Progenitor cell of endocrine pancreas (in vitro differentiated cells): ENCODE measurements at places on chromosomes 2 and 18.

DNA sequence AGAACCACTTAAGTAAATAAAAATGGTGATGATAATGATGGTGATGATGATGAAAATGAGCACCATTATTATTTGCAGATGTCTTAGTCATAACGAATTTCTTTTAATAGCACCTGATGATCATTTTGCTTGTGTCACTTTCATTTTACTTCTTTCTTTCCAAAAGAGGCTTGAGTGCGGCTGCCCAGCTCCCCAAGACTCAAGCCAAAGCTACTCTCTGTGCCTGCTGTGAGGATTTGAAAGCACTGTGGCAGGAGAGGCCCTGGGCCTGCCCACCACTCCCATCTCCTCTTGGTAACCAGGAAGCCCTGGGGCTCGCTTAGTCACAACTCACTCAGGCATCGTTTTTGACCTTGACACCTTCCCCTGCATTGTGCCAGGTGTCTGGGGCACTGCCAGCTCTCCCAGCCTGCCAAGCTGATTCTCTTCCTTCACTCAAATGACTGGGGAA lies 41.2 kb downstream of the RPL37A start:
- no peak for DNase-seq

GRCh38 chr18:55220523-55220922 lies 261.3 kb upstream of the CCDC68 start:
- no peak for DNase-seq

GRCh38 chr18:45666006-45666405 lies 50.7 kb downstream of the SLC14A2 start:
- no peak for DNase-seq

DNA sequence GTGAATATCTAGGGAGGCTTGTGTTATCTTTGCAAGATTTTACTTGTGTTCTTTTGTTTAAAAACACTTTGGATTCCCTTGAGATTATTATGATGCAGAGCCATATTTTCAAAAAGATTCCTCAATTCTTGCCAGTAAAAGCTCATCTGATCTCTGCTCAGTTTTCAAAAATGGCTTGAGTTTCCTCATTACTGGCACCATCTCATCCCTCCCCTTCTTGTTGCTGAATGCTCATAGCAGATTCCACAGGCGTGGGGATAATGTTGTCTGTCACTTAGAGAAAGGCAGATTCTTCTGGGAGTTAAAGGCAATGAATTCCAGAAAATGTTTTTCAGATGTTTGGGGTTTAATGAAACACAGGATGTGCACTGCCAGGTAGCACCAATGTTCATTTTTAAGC lies 170.4 kb upstream of the TANK start:
- DNase-seq = no peak

GRCh38 chr2:223941579-223942277 lies 3.4 kb downstream of the WDFY1 start:
- no peak for DNase-seq

DNA sequence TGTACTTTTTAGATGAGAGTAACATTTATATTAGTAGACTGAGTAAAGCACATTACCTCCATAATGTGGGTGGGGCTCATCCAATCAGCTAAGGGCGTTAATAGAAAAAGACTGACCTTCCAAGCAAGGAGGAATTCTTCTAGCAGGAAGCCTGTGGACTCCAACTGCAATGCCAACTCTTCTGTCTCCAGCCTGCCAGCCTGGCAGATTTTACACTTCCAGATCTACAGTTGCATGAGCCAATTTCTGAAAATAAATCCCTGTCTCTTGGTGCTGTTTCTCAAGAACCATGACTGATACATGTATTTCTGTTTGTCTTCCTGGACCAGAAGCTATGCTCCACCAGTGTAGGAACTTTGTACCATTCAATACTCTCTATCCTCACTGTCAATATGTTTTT lies 69.0 kb upstream of the LMAN1 start:
- no peak for DNase-seq

DNA sequence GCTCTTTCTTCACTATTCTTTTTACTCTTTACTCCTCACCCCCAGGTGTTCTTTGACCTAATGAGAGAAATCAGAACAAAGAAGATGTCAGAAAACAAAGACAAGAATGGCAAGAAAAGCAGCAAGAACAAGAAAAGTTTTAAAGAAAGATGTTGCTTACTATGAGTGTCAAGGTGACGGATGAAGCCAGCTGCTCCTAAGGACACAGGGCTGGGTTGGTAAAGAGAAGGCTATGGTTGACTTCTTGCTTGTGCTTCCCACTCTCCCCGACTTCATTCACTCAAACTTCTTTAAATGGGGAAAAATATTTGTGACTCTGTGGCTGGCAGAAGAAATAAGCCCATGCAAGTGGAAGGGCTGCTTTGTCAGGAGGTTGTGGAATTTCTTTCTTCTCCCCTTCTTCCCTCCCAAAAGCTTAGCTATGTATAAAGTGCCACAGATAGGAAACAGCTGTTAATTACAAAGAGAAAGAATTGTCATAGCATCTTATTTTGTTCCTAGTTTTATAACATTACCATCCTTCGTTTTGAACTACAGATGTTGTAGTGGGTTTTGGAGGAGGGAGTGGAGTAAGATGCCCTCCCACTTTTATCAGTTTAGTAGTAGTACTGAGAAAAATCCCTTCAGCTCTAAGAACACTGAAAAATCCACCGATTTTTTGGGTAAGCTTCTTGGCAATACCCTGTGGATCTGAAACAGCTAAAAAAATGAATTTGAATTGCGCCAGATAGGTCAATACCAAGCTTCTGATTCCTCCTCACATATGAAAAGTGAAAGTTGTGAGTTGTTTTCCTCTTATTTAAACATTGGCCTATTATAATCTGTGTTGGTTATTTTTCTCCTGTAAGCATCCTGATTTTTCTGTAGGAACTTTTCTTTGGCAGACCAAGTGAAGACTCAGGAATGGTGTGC lies 40.7 kb downstream of the RALB start:
- no peak for DNase-seq

DNA sequence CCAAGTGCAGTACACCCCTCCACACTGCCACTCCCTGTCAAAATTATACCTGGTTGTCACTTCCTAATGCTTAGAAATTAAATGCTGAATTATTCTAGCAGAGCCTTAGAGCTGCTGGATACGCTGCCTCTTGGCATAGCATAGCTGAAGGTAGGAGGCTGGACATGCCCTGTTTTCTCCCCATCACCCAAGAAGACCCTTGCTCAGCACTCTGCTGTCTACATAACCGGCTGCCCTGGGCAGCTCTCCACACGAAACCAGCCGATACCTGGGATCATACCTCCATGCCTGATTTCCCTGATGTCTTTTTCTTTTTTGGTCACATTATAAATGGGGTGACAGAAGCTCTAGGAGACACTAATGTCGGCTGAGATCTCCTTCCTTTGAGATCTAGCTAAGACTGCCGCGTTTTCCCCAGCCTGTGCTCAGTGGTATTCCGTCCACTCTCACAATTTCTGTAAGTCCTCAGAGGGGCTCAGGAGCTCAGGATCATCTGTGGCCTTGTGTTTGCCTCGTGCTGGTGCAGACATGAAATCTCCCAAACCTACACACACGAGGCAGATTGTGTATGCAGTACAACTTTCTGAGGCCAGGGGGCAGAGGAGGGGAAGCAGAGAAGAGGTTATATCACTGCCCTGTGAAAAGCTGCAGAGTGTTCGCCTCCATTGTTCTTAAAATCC lies 13.5 kb upstream of the ZAP70 start:
- peak; percentile 46 for DNase-seq

- no peak for DNase-seq
Measured at GRCh38 chr2:128301501-128301966, 17.1 kb downstream of the HS6ST1 start.

DNA sequence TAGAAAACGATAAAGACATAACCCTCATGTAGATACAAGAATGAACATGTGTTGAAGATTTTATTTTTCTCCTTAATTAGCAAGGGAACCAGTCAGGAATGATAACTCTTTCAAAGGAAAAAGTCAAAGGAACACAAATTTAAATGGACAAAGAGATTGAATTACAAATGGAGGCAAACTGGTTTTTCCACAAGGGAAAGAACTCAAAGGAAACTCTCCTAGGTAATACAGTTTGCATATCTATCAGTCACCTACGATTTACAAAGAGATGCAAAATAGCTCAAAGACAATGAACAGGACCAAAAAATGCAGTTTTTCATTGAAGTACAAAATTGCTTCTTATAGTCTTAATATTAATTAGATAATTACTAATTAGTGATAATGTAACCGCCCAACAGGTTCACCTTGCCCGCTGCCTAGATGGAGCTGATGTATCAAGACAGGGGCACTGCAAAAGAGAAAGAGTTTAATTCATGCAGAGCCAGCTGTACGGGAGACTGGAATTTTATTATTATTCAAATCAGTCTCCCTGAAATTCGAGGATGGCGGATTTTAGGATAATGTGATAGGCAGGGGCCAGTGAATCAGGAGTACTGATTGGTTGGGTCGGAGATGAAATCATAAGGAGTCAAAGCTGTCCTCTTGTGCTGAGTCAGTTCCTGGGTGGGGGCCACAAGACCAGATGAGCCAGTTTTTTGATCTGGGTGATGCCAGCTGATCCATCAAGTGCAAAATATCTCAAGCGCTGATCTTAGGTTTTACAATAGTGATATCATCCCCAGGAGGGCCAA lies 151.0 kb downstream of the TMEM17 start:
- no peak for DNase-seq

DNA sequence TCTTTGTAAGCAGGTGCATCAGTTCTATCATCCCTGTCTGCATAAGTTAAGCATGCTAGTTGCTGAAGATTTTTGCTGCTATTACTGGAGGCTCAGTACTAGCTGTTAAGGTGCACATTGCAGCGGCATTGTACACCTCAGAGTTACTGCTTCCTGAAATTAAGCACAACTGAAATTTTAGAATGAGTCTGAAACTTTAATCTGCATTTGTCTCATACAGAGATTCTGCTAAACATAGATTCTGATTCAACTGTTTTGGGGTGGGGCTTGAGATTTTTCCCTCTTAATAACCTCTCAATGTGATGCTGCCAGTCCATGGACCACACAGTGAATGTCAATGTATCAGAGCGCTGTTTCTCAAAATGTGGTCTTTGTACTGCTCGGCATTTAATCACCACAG lies 585.7 kb upstream of the GCFC2 start:
- DNase-seq = no peak

- DNase-seq = no peak
Measured at GRCh38 chr2:204258890-204259289, 286.4 kb upstream of the PARD3B start.

GRCh38 chr2:13696601-13697000 lies 935.9 kb upstream of the LRATD1 start:
- DNase-seq = no peak

DNA sequence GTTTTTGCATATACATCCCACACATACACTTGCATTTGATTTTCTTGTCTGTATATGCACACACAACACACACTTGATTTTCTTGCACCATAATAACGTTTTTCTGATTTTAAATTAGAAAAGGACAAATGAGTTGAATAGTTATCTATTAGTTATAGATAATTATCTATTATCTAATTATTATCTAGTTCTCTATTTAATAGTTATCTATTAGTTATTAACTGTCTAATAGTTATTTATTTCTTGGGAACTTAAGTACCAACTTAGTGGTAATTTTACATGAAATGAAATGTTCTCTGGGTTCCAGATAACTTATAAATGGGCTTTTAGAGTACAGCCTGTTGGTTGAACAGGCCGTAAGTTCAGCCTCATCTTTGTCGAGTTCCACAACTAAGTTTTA lies 23.0 kb downstream of the INPP4A start:
- no peak for DNase-seq

DNA sequence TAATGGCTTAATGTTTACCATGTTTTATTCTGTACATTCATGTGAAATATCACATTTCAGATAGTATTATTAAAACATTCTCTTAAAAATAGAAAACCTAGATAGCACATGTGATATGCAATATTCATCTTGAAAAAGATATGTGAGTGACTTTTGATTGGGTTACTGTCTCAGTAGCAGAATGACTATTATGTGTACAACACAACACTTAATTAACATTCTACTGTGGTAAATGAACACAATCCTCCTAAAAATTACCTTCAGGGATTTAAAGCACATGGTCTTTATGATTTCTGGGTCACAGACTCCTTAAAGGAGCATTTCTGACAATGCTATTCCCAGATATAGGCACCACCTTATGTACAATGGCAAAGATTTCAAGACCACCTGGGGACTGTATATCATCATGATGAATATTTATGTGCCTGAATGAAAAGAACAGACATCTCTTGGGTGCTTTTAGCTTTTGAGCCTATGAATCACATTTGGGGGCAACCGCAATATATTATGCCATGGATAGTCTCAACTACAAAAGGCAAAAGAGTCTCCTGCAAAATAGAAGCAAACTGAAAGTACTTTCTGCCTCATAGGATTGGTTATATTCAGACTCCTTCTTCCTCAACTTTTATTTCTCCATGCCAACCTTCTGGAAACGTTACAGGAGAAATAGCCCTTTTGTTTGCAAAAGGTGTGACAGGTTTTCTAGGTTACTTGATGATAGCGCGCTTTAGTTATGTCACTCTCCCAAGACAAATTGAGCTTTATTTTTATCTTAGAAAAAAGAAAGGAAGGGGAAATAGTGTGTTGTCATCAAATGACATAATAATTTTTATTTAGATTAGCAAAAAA lies 259.0 kb downstream of the CALCRL start:
- no peak for DNase-seq

- DNase-seq = no peak
Measured at GRCh38 chr2:171478345-171478744, 43.9 kb upstream of the CYBRD1 start.

- DNase-seq = peak; percentile 50
Measured at GRCh38 chr2:71545572-71546274, 92.4 kb downstream of the DYSF start.

GRCh38 chr2:24840164-24840869 lies 47.1 kb downstream of the CENPO start:
- DNase-seq = no peak

DNA sequence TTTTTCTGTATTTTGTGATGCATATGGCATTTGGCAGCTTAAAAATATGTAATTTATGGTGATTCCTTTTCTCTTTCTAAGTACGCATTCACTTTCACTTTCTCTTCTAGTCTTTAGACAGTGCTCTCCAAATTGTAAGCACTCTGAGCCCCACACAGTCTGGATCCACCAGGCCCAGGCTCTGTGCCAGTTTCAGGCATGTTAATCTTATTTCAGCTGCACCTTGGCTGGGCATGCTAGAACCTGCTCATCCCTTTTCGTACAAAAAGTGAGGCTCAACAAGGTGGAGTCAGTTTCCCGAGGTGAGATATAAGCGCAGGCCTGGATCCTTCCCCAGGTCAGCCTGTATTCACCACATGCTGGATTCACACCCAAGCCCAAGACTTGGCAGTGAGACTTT lies 203.9 kb downstream of the MTX2 start:
- no peak for DNase-seq

- no peak for DNase-seq
Measured at GRCh38 chr2:176984987-176985386, 227.6 kb upstream of the HNRNPA3 start.
